Stimulated activated CD8-positive, alpha-beta memory T cell treated with anti-CD3 and anti-CD28 coated beads, Interleukin-2, amount 100 ng/mL, for 48 hours (primary cell): ENCODE measurements at places on chromosomes 11 and 22.

DNA sequence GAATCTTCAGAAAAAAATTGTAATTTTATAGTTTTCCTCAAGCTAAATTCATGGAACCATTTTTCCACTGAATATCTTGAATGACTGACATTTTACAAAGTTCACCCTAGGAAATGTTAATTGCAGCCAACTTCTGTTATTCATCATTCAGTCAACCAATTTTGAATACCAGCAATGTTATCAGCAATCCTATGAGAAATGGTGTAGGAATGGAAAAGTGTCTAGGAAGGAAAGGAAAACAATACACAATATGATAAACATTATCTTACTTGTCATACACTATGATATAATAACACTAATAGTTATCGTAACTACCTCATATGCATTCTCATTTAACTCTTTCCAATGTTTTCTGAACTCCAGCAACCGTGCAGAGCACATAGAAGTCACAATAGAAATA is 790.5 kb upstream of the LRRC4C start:
- DNase-seq = no peak

- no peak for DNase-seq
Measured at GRCh38 chr22:38238519-38239071, 34.2 kb downstream of the TMEM184B start.

DNA sequence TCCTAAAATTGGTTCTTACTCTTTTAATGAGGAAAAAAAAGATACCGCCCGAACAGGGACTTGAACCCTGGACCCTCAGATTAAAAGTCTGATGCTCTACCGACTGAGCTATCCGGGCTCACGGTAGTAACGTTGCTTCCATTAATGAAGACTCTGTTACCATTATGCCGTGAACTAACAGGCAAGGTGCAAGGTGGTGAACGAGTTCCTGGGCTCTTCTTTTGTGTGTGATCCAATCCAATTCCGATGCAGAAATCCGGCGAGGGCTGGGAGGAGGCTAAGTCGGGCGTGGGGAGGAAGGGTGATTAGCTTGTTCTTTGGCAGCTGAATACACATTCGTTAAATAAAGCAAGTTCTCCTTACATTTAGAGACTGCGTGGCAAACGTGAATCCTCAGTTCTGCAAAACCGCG is 49.0 kb downstream of the OR4D9 start:
- peak; percentile 20 for DNase-seq

GRCh38 chr11:45245218-45246045 is 40.7 kb downstream of the SYT13 start:
- DNase-seq = no peak

GRCh38 chr22:49479566-49479965 is 348.1 kb downstream of the BRD1 start:
- no peak for DNase-seq

- no peak for DNase-seq
Measured at GRCh38 chr22:27399161-27399560, 402.4 kb downstream of the MN1 start.

- no peak for DNase-seq
Measured at GRCh38 chr11:119236891-119237290, 30.8 kb downstream of the CBL start.

GRCh38 chr22:31951194-31952093 is 7.1 kb downstream of the YWHAH start:
- no peak for DNase-seq

DNA sequence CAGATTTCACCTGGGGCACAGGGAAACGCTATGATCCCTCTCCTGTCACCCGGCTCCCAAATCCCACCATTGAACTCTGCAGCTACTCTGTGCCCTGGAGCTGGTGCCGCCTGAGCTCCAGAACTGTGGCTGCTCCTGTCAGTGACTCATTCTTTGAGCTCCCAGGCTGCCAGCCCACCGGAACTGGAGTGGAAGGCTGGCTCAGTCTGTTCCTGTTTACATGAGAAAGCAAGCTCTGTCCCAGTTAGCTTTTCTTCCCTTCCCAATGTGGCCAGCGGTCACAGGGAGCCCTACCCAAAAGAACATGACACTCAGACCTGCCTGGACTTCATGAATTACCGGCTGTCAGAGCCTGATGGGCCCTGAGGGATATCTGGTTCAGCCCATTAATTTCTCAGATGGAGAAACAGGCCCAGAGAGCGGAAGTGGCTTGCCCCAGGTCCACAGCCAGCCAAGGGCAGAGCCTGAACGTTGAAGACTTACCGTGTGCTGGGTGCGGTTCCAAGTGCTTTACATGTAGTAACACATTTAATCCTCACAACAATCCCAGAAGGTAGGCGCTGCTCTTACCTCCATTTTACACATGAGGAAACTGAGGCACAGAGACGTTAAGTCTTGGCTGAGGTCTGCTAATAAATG is 23.8 kb upstream of the IGSF22 start:
- no peak for DNase-seq

- DNase-seq = no peak
Measured at GRCh38 chr11:72989727-72990126, 152.4 kb downstream of the FCHSD2 start.

- no peak for DNase-seq
Measured at GRCh38 chr11:26622181-26622580, 50.1 kb upstream of the MUC15 start.

GRCh38 chr11:96136613-96137298 is 206.2 kb downstream of the MAML2 start:
- no peak for DNase-seq

DNA sequence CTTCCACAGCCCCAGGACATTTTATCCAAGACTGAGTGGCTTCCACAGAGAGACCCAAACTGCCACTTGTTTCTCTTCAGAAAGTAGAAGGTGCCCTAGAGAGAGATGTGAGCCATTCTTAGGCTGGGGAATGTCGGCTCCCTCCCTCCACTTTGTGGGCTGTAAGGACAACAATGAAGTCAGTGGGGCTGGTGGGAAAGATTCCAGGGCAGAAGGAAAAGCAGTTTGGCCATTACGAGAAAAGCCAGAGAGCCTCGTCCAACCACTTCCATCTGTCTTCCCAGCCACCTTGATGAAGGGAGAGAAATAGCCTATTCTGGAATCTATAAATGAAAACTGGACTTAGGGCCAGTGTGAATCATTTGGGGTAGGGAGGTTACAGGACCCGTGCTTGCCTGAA is 382.5 kb downstream of the NXPE2 start:
- DNase-seq = no peak

GRCh38 chr11:56394381-56394780 is 18.1 kb upstream of the OR5AL1 start:
- DNase-seq = no peak
